Esophagus squamous epithelium (tissue), 5 donors: ENCODE measurements at places on chromosomes 12 and 14.

- DNase-seq: no peak
Measured at GRCh38 chr12:114445401-114446323, 39.7 kb upstream of the TBX5 start.

DNA sequence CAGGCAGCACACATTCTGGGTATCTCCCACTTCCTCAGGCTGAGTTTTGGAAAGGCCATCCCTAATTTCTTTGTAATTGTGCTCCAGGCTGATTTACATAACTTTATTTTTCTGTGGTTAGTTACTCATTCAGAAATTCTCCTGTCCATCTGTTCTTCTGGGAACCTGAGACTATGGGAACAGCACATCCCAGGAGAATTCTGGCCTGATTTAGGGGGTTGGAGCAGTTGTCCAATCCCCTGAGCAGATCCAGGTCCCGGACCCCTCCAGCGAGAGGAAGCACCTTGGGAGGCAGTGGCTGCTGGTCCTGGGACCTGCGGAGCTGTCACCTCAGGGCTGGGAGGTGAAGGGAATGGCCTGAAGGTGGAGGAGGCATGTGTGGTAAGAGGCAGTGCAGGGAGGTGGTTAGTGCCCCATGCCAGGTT lies 40.4 kb downstream of the TSPAN9 start:
- no peak for DNase-seq

- DNase-seq: no peak
Measured at GRCh38 chr12:46332260-46332659, 40.3 kb downstream of the SLC38A2 start.

DNA sequence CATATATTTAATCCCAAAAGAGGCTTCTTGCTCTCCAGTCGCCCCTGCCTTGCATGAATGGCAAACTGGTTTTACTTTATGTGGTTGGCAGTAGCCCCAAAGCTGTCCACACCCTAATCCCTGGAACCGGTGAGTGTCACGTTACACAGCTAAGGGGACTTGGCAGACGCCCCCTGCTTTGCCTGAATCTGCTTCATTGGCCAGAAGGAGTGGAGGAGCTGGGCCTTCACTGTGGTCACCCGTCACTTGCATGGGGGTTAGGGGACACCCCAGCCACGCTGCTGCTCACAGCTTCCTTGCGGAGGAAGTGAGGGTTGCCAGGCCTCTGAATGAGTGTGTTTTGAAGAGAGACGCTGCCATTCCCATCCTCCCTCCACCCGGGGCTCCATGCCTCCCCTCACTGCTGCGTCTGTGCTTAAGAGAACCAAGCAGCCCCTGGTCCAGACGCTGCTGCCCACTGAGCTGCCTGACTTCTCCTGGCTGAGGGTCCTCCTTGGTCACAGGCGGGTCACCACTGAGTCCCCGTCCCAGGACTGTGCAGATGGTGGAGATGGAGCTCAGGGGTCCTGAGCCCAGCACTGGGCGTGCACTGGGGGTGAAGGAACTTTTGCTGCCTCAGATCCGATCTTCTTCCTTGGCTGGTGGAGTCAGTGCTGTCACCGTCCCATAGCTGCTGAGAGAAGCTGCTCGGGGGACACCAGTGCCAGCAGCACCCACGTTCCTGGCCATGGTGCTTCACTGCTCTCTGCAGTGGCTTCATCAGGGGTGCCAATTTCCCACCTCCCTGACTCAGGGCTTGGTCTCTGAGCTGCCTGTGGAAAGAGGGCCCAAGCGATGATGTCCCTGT lies 39.8 kb downstream of the GALNT9 start:
- no peak for DNase-seq

DNA sequence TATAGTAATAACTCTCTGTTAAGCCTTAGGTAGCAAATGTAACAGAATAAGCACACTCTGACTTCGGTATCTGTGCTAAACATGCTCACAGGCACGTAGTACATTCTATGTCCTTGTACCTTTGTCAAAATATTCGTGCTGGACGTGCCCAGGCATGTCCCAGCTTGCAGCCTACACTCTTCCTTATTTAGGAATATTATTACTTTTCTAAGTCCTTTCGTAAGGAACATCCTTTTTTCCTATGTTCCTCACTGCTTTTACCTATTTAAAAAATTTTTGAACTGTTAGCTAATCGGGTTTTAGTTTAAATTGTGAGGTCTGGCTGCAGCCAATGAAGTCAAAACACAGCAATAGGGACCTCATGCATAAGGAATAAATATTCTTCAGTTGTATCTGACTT lies 24.1 kb upstream of the UBC start:
- no peak for DNase-seq

- no peak for DNase-seq
Measured at GRCh38 chr14:25833341-25834126, 764.3 kb downstream of the NOVA1 start.

- no peak for DNase-seq
Measured at GRCh38 chr14:72560331-72560730, 333.6 kb downstream of the DPF3 start.

GRCh38 chr12:76555231-76555767 lies 4.3 kb downstream of the OSBPL8 start:
- DNase-seq: no peak

DNA sequence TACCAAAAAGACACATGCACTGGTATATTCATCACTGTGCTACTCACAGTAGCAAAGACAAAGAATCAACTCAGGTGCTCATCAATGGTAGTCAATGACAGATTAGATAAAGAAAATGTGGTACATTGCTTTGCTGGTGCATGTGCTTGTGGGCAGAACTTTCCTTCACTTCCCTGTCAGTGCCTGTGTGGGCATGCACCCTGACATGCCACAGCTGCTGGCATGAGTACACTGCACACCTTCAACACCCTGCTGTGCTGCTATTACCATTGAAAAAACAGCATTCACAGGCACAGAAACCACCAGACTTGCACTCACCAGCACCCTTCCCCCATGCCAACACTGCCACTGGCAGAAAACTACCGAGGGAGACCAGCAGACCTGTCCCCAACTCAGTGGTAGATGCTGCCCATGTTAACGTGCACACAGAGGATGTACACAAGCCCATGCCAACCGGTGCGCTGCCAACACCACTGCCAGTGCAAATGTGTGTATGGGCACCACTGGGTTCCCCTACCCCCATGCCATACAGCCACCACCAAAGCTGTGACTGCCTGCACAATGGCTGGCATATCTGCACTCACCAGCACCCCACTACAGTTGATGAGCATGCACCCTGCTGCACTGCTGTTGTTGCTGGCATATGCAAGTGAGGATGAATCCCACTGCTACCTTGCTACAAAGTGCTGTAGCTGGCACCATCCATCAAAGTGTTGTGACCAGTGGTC lies 57.4 kb downstream of the APOBEC1 start:
- no peak for DNase-seq

- DNase-seq: no peak
Measured at GRCh38 chr12:104154806-104155205, 16.8 kb upstream of the NFYB start.
